IMR-90 (cell line): ENCODE measurements at places on chromosomes 2 and 18.

DNA sequence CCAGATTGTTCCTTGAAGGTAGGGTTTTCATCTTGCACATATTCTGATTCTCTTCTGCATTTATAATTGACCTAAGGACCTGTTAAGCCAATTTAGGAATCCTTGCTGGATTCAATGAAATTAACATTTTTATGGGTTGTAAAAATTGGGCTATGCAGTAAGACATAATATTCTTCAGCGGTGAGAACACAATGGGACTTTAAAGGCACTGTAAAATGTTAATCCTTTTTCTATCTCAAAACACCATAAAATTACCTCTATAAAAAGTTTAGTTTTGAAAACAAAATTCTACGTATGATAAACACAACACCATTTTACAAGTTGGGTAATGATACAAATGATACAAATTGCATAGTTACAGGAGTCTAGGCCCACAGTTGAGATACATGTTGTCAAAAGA is 169.2 kb upstream of the DTNA start:
- DNase-seq = no peak

- no peak for DNase-seq
Measured at GRCh38 chr2:28567061-28567471, 71.2 kb downstream of the PLB1 start.

DNA sequence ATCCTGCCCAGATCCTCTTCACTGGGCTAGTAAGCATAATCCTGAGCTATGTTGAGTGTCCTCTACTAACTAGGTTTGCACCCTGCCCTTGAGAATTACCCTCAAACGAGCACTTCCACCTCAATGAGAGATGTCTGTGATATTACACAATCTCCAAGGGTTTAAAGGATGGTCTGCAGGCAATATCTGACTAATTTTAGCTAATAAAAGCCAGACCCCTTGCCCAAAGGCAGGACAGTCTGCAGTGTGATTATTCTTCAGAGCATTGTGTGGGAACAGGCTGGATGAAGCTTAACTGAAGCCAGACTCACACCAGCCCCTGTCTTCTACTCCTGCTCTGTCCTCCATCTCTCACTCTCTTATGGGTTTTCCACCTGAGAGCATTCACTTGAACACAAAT is 544.9 kb upstream of the DDX18 start:
- no peak for DNase-seq

- no peak for DNase-seq
Measured at GRCh38 chr2:45272549-45273265, 263.5 kb upstream of the SIX2 start.

- no peak for DNase-seq
Measured at GRCh38 chr2:17543848-17544247, 3.4 kb downstream of the VSNL1 start.

- DNase-seq = no peak
Measured at GRCh38 chr2:109176928-109177327, 47.9 kb downstream of the SH3RF3 start.

DNA sequence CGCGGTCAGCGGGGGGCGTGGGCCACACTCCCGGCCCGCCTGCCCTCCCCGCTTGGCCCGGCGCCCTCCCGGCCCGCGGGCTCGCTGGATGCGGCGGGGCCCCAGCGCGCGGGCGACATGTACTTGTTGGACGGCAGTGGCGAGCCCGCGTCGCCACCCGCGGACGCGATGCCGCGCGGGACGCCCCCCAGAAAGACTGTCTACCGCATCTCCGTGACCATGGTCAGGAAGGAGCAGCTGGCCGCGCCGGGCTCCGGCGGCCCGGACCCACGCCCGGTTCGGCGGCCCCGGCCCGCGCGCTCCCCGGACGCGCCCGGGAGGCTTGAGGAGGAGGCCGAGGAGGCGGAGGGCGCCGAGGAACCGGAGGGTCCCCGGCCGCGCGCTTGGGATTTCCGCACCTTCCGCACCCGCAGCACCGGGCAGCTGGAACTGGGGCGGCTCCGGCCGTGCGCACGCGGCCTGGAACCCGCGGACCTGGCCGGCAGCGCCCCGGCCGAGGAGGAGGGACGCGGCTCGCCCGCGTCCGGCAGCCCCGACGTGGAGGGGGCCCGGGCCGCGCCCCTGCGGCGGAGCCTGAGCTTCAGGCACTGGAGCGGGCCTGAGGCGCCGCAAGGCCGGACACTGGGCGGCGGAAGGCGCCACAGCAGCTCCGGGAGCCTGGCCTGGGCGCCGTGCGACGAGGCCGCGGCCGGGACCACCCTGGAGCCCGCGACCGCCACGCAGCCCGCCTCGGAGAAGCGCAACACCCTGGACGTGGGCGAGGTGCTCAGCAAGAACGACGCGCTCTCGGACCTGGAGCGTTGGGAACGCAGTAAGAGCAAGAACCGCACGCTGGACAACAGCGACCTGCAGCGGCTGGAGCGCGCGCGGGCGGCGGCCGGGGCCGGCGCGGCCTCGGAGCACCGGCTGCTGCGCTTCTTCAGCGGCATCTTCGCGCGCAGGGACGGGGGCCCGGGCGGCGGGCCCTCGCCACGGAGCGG is 176.4 kb downstream of the AGAP1 start:
- DNase-seq = peak; percentile 81
